ENCODE measurements at places on chromosomes 5 and 9.

GRCh38 chr5:100970646-100971255 is 67.7 kb upstream of the ST8SIA4 start:
- no peak for DNase-seq

- no peak for DNase-seq
These were observed 237.9 kb downstream of the ISL1 start for GRCh38 chr5:51621156-51621555.

DNA sequence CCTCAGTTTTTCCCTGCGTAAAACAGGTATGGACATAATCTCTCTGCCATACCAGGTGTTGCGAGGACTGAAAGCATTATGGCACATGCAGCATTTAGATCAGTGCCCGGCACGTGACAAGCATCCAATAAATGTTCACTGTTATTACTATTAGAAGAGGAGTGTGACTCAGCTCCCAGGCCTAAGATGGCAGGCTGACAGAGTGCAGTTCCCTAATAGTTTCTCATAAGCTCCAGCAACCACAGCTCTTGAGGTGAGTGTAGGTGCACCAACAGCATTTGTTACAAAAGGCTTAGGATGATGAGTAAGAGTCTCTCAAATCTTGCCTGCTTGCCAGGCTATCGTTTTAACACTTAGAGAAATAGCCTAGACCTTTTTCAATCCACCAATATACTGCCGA is 28.9 kb upstream of the GLIS3 start:
- no peak for DNase-seq

- DNase-seq = no peak
These were observed 487.2 kb downstream of the ENC1 start for GRCh38 chr5:74153255-74153790.

GRCh38 chr5:72248410-72248981 is 71.5 kb downstream of the MRPS27 start:
- DNase-seq = no peak

GRCh38 chr5:106860398-106861044 is 810.2 kb downstream of the EFNA5 start:
- no peak for DNase-seq

GRCh38 chr5:14109041-14109747 is 33.9 kb upstream of the TRIO start:
- DNase-seq = no peak

DNA sequence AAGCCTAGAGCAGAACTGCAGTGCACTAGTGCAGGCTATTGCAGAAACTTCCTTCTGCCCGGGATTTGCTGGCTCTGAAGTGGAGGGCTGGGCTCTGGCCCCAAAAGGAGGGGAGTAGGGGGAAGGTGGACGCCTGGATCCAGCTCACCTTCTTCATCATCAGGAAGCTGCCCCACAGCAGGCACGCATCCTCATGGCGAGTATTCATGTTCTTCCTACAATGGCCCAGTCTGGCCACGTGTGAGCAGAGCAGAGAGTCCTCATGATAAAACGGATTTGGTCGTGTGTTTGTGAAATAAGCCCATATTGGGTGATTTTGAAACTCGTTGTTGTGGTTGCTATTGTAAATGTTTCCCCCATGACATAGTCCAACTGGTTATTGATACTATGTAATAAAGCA is 8.2 kb upstream of the GLIPR2 start:
- DNase-seq = no peak

GRCh38 chr5:181211208-181211607 is 6.2 kb upstream of the TRIM7 start:
- DNase-seq = no peak

GRCh38 chr9:113503131-113503541 is 39.6 kb downstream of the RGS3 start:
- DNase-seq = no peak

- DNase-seq = no peak
These were observed 166.6 kb upstream of the GAS1 start for GRCh38 chr9:87113874-87114273.

- DNase-seq = no peak
These were observed 9.6 kb downstream of the ACSL6 start for GRCh38 chr5:132001647-132002561.

DNA sequence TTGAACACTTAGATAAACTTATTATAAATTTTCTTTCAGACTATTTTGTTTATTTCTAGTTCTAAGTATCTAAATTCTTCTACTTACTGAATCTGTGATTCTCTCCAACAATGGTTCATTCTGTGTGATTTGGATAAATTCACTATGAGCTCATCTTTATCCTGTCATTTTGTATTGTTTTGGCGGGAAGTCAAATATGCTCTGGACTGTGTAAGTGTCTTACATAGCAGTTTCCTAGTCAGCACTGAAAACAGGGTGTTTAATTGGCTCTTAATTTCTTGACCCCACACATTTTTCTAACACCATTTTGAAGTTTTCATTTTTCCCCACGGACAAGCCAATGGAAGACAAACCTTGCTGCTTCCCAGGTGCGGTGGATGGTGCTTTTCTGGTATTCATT is 207.0 kb upstream of the ACO1 start:
- no peak for DNase-seq

GRCh38 chr5:41929035-41929434 is 4.0 kb downstream of the FBXO4 start:
- no peak for DNase-seq

DNA sequence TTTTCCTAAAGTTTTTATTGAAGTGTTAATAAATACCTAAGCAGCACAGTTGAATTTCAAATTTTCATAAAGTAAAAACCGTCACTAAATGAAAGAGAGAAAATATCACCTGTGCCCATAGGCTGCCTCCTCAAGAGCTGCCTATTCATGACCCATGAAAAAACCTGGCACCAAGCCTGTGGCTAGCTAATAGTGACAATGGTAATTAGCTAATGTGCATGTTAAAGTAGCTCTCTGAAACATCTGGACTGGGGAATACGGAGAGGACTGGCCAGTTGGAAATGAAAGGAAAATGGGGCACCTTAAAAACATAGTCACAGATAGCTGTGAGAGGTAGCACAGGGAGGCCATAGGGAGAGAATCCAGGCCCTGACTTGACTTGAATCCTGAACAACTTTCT is 5.4 kb upstream of the GNE start:
- DNase-seq = no peak

DNA sequence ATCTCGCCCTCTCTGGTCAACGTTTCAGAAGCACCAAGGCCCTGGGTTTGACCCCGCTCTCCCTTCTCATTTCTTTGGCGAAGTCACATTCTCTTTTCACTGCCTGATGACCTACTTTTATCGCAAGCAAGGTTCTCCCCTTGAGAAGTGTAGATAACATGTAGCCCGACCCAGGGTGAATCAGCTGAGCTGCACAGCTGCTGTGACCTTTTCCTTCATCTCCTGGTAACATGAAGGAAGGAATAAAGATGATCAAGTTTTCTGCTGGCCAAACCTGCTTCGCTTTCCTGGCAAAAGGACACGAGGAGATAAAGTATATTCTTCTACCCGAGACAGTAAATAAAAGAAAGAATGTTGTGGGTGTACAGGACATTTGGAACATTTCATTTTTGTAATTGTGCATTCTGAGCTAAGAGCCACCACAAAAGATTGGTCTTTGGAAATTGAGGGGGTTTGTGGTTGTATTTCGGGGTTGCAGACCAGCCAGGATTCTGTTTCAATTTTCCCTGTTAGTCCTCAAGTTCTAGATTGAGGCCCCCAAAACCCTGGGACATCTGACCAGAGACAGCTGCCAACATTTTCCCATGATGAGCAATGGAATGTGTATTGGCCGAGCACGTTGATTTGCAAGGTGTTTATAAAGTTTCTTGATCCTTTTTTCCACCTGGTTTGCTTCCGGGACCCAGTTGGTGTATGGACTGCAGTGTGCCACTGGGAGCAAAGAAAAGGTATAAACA is 155.1 kb upstream of the ZNF462 start:
- DNase-seq = no peak

DNA sequence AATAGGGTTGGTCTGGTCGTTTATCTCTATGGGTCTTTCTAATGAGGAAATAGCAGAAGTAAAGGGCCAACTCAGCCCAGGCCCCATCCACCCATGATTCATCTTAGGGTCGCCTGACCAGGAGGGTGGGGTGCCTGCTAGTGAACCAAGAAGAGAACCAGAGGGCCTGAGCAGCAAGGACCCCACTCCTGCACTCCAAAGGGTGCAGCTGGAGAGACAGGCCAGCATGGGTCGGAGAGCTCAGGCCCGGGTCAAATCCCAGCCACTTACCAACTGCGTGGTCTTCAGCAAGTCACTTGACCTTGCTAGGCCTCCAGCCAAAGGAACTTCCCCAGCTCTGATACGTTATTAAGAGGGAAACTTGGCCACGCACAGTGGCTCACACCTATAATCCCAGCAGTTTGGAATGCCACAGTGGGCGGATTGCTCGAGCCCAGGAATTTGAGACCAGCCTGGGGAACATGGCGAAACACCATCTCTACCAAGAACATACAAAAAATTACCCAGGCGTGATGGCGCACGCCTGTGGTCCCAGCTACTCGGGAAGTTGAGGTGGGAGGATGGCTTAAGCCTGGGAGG is 4.3 kb downstream of the BBLN start:
- no peak for DNase-seq

DNA sequence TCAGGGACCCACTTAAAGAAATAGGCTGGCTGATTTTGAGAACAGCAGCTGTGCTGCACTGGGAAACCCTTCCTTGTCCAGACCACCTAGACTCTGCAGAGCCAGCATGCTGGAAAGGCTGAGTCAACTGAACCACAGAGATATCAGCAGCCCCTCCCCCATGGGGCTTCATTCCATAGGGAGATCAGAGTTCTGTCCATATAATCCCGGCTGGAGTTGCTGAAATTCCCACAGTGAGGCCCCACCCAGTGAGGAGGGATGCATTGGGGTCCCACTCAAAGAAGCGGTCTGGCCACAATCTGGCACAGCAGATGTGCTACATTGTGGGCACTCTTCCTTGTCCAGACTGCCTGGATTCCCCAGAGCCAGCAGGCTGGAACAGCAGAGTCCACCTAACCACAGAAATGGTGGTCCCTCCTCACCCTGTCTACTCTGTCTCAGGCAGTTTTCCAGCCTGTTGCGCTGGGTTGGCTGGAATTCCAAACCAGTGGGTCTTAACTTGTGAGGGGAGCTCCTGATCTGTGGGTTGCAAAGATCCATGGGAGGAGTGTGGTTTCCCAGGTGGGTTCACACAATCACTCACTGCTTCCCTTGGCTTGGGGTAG is 127.1 kb downstream of the RNF180 start:
- DNase-seq = no peak

GRCh38 chr5:148855249-148856008 is 29.0 kb downstream of the ADRB2 start:
- no peak for DNase-seq

GRCh38 chr5:44952376-44952775 is 143.6 kb downstream of the MRPS30 start:
- no peak for DNase-seq

DNA sequence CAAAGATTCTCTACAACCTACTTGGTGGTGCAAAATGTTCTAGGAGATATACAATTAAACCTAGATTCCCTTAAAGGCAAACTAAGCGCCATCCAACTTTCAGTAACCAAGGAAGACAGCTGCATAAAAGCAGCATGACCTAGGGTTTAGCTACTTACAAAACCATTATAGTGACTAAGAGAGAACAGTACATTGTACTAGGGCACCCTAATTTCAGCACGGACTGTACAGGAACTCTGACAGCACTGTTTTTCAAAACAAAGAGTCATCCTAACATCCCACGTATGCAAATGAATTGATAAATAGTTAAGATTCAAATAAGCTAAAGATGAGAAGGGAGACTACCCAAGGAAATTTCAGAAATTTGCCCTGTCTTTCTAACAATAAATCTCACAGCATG is 30.0 kb downstream of the STRBP start:
- DNase-seq = no peak

GRCh38 chr5:14451871-14452270 is 129.7 kb upstream of the OTULINL start:
- DNase-seq = no peak

DNA sequence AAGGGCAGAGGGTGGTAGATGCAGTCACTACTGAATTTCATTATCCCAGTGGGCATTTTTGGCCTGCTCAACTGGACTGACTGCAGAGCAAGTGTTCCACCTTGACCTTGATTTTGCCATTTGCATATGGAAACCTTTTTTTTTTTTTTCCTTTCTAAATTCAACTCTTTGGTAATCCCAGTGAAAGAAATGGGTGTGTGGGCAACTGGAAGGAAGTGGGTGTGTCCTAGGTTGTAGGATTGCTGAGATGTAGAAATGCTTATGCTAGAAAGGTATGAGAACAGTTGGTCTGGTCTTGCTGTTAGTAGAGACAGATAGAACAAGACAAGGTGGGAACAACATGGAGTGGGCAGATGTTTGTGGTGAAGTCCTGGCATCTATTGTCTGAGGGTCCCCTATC is 7.8 kb upstream of the IL12B start:
- DNase-seq = no peak

DNA sequence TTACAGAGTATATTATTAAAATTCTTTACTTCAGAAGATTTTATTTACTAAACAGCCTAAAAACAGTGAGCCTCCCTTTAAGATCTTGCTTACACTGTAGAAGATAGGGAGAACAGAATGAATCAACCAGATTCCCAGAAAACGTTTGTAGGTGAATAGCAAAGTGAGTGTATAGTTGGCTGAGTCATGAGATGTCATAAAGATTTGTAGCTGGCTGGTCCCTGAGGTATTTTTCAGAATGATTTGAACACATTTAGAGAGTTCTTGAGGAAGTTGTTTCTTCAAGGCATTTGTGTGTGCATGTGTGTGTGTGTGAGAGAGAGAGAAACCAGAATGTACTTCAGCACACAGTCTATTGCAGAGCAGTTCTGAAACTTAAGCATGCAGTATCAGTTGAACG is 159.4 kb upstream of the PRR16 start:
- DNase-seq = no peak

- DNase-seq = no peak
These were observed 28.7 kb downstream of the ANKRD33B start for GRCh38 chr5:10592601-10593000.

GRCh38 chr5:148957591-148958202 is 105.2 kb downstream of the SH3TC2 start:
- peak; percentile 57 for DNase-seq

- no peak for DNase-seq
These were observed 45.5 kb upstream of the ZSWIM6 start for GRCh38 chr5:61286446-61287132.

- no peak for DNase-seq
These were observed 106.2 kb downstream of the FSTL4 start for GRCh38 chr5:133506181-133506580.

GRCh38 chr9:116765011-116765410 is 77.9 kb downstream of the TRIM32 start:
- DNase-seq = no peak

GRCh38 chr9:8206720-8207119 is 407.1 kb upstream of the DMAC1 start:
- DNase-seq = no peak

DNA sequence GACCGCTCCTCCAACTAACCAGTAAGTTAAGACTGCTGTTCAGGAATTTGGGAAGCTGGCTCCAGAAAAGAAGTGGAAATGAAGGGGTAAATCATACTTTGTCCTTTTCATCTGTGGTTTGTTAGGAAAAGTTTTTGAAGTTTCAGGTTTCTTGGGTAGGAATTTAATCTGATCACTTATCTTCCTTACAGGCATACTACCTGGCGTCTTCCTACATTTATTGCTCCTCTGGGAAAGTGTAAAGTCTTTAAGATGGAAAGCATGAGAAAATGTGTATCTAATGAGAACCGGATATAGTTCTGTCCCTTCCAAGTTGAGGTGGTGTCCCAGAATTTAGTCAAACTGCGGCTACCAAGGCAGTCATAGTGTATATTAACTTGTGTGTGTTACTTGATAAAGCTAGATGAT is 1.3 kb downstream of the RASA1 start:
- DNase-seq = no peak

GRCh38 chr5:3512361-3513095 is 83.1 kb upstream of the IRX1 start:
- no peak for DNase-seq

GRCh38 chr5:125612181-125612721 is 811.0 kb upstream of the GRAMD2B start:
- DNase-seq = no peak

Measured in activated naive CD4-positive, alpha-beta T cell treated with anti-CD3 and anti-CD28 coated beads, Interleukin-2, amount 10 ng/mL, durations not matched to agents 7 days and 5 days (primary cell).